ENCODE measurements at places on chromosomes 6 and 20.

- DNase-seq: no peak
Measured at GRCh38 chr6:129957941-129958898, 60.2 kb upstream of the L3MBTL3 start.

- DNase-seq: peak; percentile 17
Measured at GRCh38 chr6:99119109-99120031, 171.6 kb upstream of the FBXL4 start.

DNA sequence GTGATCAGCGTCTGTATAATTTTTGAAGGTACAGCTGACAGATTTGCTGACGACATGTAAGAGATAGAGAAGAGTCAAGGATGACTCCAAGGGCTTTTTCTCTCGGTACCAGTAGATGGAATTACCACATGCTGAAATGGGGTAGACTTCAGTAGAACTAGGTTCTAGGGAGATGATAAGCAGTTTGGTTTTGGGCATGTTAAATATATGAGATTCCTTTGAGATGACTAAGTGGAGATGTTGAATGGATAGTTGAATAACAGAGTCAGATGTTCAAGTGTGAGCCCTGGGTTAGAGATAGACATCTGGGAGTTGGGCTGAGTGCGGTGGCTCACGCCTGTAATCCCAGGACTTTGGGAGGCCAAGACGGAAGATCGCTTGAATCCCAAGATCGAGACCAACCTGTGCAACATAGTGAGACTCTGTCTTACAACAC is 50.0 kb downstream of the PHF20 start:
- DNase-seq: no peak

GRCh38 chr20:4684837-4685413 is 36.8 kb upstream of the PRND start:
- no peak for DNase-seq

DNA sequence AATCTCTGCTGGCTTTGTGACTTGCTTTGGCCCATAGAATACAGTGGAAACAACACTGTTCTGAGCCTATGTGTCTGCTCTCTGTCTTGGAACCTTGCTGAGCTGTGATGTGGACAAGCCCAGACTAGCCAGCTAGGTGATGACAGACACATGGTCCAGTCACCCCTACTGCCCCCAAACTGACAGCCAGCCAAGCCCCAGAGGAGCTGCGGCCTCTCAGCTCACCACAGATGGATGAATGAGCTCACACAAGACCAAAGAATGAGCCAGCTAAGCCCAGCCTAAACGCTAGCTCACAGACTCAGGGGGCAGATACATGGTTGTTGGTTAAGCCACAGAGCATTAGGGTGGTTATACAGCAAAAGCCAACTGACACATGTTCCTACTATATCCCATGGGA is 4.1 kb downstream of the AARS2 start:
- DNase-seq: peak; percentile 71

- DNase-seq: peak; percentile 71
Measured at GRCh38 chr6:22727710-22728109, 158.3 kb downstream of the HDGFL1 start.

DNA sequence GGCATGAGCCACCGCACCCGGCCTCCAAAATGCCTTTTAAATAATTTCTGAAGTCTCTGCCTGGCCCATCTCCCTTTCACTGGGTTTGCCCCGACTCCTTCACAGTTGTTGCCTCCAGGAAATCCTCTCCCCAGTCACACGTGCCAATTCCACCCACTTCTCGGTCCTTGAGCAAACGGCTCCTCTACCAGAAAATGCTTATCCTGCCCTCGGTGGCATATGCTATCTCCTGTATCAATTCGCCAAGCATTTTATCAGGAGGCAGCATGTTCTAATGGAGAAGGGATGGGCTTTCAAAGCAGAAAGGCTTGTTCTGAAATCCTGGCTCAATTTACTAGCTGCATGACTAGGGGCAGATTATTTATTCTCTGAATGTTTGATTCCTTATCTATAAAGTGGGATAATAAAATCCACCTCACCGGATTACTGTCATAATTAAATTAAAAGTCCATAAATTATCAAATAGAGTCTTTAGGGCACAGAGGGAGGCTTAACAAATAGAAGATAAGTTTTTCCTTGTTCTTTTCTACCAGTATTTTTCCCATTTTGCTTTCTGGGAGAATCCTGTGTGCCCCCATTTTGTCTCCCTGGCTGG is 66.3 kb downstream of the PPP1R3G start:
- DNase-seq: no peak

DNA sequence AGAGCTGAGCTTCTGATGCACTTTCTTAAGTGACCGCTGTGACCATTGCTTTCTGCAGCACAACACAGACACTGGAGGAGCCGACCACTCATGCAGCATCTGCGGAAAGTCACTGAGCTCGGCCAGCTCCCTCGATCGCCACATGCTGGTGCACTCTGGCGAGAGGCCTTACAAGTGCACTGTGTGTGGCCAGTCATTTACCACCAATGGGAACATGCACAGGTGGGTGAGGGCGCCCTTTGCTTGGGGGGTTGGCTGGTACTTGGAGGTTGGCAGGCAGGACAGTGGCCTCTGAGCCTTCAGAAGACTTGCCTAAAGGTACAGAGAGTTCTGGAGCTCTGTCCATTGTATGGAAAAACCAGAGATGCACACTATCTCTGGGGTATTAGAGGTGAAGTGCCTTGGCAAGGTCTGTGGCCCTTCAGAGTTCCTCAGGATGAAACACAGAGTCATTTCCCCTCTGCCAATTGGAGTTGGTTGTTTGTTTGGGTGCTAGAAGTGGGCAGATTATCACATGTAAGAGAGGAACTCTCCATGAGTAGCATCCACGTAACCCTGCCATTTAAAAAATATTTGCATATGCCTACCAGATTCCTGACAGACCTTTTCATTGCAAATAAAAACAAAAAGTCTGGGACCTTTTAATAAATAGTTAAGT is 81.5 kb downstream of the RREB1 start:
- no peak for DNase-seq

DNA sequence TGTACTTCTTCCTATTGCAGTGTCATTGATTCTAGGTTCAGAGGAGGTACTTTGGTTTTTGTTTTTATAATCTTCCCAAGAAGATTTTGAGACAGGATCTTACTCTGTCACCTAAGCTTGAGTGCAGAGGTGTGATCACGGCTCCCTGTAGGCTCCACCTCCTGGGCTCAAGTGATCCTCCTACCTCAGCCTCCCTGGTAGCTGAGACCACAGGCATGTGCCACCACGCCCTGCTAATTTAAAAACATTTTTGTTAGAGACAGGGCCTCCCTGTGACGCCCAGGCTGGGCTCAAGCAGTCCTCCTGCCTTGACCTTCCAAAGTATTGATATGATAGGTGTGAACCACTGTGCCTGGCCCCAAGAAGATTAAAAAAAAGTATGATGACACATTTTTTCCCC is 3.4 kb upstream of the SLC17A5 start:
- DNase-seq: no peak

- DNase-seq: no peak
Measured at GRCh38 chr6:64280569-64280968, 645.0 kb downstream of the PHF3 start.

DNA sequence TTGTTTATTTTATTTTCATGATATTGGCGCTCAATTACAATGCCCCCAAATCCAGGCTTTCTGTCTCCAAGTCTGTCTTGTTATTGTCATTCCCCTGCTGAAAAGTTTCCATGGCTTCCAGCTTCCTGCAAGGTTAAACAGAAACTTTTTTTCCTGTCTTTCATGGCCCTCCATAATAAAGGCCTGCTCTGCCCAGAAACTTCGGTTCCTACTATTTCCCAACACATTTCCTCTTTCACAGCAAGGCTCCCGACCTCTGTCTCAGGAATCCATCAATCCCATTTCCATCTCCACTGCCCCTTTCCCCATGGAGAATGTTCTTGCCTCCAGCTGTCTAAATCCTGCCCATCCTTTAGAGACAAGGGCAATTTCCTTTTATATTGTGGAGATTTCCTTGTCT is 365.2 kb upstream of the JARID2 start:
- no peak for DNase-seq

DNA sequence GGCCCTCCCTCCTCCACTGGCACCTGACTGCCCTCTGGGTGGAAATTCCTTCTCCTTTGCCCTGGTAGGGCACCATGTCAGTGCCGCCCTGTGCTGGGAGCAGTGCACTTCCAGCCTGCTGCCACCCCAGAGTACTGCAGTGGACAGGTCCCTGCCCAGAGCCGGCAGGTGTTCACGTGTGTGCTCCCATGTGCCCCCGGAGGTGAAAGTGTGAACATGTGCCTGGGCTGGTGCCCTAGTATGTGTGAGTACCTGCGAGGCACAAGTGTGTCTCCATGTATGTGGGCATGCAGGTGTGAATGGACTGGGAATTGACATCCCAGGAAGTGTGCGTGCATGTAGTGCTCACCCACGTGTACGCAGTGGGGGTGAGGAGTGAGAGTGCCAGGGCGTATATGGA is 29.4 kb downstream of the SDCBP2 start:
- DNase-seq: no peak

- no peak for DNase-seq
Measured at GRCh38 chr6:54706391-54706790, 140.2 kb upstream of the FAM83B start.

GRCh38 chr6:128600397-128600951 is 80.1 kb upstream of the PTPRK start:
- DNase-seq: peak; percentile 96

DNA sequence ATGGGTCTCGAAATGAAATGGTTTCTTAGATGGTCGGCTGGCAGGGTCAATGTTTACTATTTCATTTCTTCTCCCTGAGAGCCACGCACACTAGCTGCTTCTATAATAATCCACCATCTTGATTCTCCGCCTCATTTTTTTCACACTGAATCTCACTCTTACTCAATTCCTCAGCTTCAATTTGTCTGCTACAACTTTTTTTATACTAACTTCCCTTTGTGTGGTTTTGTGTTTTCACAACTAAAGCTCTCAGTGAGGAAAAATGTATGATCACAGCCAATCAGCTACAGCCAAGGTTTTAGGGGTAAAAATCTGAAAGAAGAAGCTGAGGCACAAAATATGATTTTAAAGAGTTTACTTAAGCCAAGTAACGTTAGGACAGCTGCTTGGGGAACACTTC is 1309.4 kb downstream of the EPHA7 start:
- no peak for DNase-seq

DNA sequence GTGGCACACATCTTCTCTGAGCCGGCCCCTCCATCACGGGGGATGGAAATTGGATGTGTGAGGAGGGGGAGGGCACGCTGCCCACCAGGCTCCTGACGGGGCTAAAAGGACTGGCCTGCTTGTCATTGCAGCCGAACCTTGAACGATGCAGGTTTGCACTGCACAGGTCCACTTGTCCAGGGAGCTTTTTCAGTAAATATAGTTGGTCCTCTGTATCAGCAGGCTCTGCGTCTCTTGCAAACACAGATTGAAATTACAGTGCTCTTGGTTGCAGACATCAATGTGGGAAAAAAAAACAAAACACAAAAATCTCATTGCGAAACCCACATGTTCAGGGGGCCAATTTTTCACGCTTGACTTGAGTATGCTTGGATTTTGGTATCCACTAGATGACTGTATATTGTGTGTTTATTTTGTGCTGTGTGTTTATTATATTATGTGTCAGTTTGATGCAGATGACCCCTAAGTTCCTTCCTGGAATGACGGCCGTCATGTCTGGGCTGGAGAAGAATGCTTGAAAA is 29.2 kb downstream of the ERMARD start:
- DNase-seq: no peak

GRCh38 chr6:52712136-52712535 is 41.2 kb downstream of the TMEM14A start:
- no peak for DNase-seq

GRCh38 chr20:25247518-25247955 is 348 bp upstream of the PYGB start:
- no peak for DNase-seq

DNA sequence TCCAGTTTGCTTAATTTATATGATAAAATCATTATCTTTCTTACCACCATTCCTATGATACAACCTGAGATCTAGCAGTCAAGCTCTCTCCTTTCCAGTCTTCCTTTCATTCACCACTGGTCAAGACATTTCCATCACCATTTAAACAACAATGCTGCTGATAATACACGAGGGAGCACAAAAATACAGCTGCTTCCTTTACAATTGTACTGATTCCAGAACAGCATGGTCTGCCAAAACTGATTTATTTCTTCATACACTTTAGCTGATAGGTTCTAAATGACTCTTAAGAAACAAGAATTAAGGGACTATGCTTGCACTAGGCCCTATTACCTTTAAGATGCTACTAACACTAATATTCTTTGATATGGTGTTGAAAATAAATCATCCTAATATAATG is 65.0 kb downstream of the EPM2A start:
- DNase-seq: no peak

DNA sequence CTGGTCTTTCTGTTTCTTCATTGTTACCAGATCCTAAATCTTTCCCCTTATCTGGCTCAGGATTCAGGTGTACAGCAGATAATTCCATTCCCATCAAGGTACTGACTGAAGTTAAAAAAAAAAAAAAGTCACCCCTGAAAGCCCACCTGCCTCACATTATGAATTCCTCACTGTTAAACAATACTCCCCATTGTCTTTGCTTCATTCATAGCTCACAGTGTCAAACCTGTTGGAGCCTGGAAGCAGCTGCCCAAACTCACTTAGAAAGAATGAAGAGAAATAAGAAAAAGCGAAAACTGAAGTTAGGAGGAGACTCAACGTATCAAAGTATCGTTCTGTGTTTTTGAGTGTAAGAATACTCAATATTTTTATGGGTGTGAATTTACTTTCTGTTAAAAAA is 1.8 kb upstream of the DCBLD1 start:
- no peak for DNase-seq

- DNase-seq: no peak
Measured at GRCh38 chr6:47070461-47070860, 28.3 kb upstream of the ADGRF1 start.

DNA sequence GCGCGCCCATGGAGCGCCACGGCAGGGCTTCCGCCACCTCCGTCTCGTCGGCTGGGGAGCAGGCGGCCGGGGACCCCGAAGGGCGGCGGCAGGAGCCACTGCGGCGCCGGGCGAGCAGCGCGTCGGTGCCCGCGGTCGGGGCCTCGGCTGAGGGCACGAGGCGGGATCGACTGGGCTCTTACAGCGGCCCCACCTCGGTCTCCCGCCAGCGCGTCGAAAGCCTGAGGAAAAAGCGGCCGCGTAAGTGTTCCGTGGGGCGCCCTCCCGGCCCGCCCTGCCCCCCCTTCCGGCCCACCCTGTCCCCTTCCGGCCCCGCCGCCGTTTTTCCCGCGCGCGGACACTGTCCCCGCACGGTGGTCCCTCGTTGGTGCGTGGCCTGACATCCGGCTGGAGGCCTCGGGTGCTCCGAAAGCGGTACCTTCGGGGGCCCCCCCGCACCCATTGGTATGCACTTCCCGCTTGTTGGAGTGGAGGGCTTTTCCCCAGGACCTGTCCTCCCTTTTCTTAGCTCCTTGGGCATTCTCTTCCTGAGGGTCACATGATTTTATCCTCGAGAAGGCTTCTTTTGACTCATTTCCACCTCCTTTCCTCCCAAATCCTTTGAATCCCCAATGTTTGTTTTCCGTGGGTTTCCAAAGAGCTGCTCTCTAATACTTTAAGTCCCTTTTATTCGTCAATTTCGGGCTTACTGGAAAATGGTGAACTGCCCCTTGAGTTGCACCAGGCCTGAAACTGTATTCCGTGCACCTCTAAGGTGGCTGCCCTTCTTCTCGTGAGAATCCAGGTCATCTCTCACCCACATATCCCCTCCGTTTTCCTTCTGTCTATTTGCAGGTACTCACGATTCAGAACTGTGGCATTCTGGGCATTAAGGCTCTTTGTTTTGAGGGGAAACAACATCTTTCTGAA is 556 bp downstream of the PANK2 start:
- DNase-seq: no peak

All from HFF-Myc (cell line).